CD4-positive, alpha-beta T cell treated with Interleukin-15 for 4 hours (primary cell): ENCODE measurements at places on chromosomes 3 and 15.

DNA sequence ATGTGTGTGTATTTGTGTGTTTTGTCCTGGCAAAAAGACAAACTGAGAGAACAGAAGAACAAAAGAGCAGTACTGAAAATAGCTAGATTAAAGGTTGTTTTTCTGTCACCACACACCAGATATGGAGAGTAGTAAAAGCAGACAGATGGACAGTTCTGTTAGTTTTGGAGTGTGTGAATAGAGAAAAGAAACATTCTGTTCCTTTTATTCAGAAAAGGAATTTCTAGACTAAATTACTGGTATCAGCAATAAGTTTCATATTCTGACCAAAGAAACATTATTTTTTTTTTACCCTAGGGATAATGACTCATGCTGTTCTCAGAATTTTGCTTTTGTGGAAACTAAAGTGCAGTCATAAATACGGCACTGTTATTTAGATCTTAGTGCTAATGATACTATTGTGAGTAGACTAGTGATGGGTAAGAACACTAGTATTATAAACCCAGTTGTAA, 32.9 kb downstream of the PIK3CA start:
- peak; percentile 52 for DNase-seq

- DNase-seq: no peak
Measured at GRCh38 chr3:11991751-11992150, 12.4 kb upstream of the SYN2 start.

DNA sequence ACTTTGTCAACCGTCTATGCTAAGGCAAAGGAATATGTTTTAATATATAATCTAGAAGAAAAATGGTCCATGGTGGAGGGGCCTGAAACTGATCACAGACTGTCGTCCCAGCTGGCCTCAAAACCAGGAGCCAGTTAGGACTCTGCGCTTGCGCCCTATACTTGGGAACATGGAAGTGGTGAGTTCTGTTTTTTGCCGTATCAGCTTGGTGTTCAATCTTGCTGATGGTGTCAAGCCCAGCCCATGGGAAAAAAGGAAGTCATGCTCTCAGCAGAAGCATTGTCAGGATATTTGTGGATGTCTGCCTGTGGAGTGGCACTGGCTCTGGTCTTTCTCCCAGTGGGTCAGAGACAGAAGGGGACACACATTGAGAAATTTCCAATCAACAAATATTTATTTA, 342.0 kb upstream of the CTDSPL start:
- DNase-seq: no peak

GRCh38 chr3:5058471-5058951, 63.6 kb upstream of the ARL8B start:
- DNase-seq: no peak

DNA sequence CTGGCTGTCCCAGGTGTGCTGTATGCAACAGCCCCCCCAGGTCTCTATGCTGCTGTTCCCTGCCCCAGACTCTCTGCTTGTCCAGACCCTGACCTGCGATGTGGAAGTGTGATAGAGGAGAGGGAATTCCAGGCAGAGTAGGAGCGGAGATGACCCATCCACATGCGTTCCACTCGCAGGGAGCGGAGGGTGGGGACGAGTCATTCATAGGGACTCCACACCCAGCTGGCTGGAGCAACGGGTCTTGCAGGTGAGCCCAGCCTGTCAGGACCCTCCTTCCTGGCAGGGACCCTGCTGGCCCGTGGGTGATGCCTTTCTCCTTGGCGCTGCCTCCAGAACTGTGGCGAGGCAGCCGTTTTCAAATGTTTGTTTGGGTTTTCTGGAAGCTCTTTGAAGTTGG, 58.8 kb downstream of the CEMIP start:
- no peak for DNase-seq

DNA sequence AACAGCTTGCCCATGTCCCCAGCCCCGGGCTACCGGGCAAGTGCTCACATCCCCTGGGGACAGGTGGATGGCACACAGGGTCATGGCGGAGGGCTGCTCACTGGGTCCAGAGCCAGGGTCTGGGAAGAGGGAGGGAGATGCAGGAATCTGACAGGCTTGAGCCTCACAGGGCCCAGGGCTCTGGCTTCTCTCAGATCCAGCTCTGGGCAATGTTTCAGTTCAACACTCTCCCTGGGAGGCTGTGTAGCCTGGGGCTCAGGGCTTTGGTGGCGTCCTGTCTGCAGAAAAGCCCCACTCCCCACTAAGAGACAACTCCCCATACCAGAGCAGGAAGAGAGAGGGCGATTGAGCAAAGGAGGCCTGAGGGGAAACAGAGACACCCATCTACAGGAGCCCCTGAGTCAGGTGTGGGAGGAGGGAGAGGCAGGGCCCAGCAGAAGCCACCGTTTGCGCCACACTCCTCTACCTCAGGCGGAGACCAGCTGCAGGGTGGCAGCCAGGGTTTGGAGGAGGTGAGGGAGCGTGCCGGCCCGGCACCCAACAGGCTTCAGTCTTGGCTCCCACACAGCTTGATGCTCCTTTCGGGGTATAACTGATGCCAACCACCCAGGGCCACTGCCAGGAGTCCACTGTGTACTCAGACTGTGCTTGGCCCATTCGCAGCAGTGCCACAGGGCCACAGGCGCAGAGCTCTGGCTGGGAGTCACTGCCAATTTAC, 16.8 kb upstream of the SRP14 start:
- DNase-seq: no peak

GRCh38 chr15:83848315-83849050, 194.6 kb downstream of the ADAMTSL3 start:
- no peak for DNase-seq
